Prostate gland (tissue), 2 donors: ENCODE measurements at places on chromosomes 5 and 9.

- no peak for DNase-seq
- no peaks in the 10 kb centered on the region for H3K36me3 ChIP-seq
- no peak overlapping the region for H3K27ac ChIP-seq
- H3K27me3 ChIP-seq: no peaks in the 10 kb centered on the region
- H3K4me3 ChIP-seq: no peak overlapping the region
These were observed 59.2 kb upstream of the OTP start for GRCh38 chr5:77697692-77698091.

- no peaks in the 10 kb centered on the region for H3K4me1 ChIP-seq
- no peak overlapping the region for H3K27ac ChIP-seq
- H3K4me3 ChIP-seq: no peak overlapping the region
- no peaks in the 10 kb centered on the region for H3K36me3 ChIP-seq
- no peaks in the 10 kb centered on the region for H3K27me3 ChIP-seq
- no peak for DNase-seq
These were observed 498.8 kb downstream of the RAB3C start for GRCh38 chr5:59081693-59082092.

DNA sequence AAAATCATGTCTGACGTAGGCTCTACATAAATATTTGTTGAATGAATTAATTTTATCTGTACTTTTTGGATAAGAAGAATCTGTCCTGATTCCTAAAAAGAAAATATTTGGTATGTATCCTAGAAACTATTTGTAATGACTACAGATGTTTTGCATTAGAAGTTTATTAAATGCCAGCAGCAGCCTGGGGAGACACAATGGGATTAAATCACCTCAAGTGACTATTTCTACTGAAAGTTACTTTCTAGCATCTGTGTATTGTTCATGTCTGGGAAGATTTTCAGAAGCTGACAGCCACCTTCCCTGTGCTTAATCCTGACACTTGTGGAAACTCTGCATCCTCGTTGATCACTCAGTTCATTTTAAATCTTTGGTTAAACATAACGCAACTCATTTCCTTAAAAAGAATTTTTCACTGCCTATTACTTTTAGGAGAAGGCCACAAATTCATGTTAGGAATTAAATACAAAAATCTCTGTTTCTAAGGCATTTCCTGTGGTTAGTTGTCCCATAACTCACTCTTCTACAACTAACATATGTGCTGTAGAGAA is 209.3 kb upstream of the PPP1R2B start:
- H3K4me1 ChIP-seq: no peaks in the 10 kb centered on the region
- no peak for DNase-seq
- H3K27me3 ChIP-seq: no peaks in the 10 kb centered on the region
- no peak overlapping the region for H3K4me3 ChIP-seq

- H3K27me3 ChIP-seq: no peaks in the 10 kb centered on the region
- no peak overlapping the region for H3K4me3 ChIP-seq
- no peak overlapping the region for H3K27ac ChIP-seq
- no peaks in the 10 kb centered on the region for H3K36me3 ChIP-seq
- H3K4me1 ChIP-seq: no peaks in the 10 kb centered on the region
These were observed 4.2 kb downstream of the SGCD start for GRCh38 chr5:156331181-156331580.

- DNase-seq: no peak
- H3K36me3 ChIP-seq: no peaks in the 10 kb centered on the region
- H3K4me3 ChIP-seq: no peak overlapping the region
- no peak overlapping the region for H3K27ac ChIP-seq
- H3K4me1 ChIP-seq: no peaks in the 10 kb centered on the region
These were observed 169.9 kb downstream of the PAM start for GRCh38 chr5:102924963-102925362.

DNA sequence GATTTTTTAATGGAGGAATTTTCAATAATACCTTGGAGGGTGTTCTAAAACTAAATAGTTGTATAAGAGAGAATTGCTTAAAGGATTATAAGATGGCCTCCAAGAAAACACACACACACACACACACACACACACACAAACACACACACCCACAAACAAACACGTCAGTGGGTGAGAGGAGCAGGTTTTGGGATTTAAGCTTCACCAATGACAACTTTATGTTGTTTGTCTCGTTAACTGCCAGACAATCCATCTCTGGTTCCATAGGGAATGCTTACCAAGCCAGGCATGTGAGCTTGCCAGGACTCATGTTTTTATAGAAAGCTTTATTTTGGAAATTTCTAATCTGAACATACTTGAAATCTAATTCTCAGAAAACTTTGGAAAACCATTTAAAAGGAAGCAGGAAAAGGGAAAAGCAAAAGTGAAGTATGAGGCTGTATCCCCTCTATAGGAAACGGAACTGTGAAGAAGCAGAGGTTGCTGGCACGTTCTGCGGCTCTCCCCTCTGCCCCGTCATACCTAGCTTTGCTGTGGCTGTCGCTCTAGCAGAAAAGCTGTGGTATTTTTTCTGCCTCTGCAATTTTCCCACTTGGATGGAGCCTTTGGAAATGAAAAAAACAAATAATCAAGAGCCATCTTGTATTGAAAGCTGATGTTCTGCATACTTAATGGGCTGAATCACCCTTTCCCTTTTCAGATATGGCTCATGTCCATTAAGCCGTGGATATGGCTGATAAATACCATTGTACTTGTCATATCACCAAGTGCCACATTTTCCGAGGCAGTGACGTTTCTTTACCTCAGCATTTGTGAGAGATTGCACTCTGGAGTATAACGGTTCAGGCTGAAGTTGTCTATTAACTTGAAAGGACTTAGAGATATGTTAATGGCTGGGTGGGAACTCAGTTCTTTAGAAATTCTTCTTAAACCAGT is 112.7 kb downstream of the NTRK2 start:
- H3K27ac ChIP-seq: no peak overlapping the region
- no peak for DNase-seq
- no peaks in the 10 kb centered on the region for H3K27me3 ChIP-seq
- H3K4me1 ChIP-seq: no peaks in the 10 kb centered on the region
- H3K36me3 ChIP-seq: no peaks in the 10 kb centered on the region

DNA sequence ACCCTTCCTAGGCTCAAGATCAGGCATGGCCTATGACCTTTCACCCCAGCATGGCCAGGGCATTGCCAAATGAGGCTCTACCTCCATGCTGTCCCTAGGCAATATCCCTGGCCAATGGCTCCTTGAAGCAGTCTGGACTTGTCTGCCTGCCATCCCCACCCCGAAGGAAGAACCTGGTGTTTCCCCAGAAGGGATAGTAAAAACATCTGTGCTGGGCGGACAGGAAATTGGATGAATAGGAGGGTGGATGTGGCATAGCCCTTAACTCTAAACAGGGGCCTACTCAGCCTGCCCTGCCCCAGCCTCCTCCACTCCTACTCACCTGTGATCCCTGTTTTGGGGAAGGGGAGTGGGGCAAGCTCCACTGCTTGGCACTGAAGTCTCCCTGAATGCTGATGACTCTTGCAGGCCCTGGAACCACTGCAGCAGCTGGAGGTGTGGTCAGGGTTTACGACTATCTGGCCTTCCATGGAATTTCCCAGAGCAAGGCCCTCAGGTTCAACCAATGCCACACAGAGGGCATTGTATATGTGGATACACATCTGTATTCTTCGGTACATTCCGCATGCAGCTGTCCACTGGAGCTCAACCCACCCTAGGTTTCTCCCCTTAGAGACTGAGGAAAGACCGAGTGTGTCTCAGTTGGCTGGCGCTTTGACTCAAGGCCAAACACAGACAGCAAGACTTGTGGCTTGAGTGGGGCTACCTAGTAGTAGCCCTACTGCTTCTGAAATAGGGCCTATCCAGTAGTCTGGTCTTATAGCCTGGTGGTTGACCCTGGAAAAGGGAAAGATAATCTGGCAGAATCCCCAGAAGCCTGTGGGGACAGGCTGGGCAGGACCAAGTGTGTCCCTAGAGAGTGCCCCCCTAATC is 6.4 kb upstream of the P4HA2 start:
- DNase-seq: no peak
- no peaks in the 10 kb centered on the region for H3K27me3 ChIP-seq
- H3K27ac ChIP-seq: no peak overlapping the region
- H3K4me3 ChIP-seq: no peak overlapping the region
- no peaks in the 10 kb centered on the region for H3K4me1 ChIP-seq

DNA sequence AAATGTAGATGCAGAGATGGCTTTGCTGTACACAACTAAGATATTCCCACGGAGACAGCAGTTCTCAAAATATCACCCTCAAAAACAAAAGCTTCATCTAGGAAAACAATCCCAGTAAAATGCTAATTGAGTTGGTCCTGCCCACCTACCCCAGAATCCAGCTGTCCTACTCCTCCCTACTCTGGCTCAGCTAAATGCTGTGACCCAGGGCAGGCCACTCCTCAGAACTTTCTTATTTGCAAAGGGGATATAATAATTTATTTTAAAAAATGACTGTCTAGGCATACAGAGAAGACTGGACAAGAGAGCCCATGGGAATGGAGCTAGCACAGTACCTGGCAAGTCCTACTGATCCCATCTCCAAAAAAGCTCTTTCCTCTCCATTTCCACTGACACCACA is 162.3 kb downstream of the CRB2 start:
- DNase-seq: no peak
- H3K27me3 ChIP-seq: no peaks in the 10 kb centered on the region
- H3K27ac ChIP-seq: no peak overlapping the region
- no peaks in the 10 kb centered on the region for H3K36me3 ChIP-seq

DNA sequence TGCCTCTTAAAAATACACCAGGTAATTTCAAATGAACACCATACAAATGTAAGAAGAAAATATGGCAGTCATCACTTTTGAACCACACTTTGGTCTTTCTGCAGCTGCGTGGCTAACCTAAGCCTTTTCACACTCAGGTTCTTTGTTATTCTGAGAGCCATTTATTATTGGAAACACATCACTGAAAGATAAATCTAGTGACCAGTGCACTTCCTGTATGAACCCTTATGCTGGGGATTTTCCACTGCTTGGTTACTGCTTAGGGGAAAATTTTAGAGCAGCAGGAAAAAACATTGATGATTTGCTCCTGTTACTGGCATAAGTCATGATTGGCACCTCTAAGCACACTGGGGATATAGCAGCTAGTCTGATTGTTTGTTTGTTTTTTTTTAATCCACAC is 58.6 kb upstream of the RANBP3L start:
- H3K27me3 ChIP-seq: no peaks in the 10 kb centered on the region
- H3K4me3 ChIP-seq: no peak overlapping the region
- H3K4me1 ChIP-seq: no peaks in the 10 kb centered on the region

DNA sequence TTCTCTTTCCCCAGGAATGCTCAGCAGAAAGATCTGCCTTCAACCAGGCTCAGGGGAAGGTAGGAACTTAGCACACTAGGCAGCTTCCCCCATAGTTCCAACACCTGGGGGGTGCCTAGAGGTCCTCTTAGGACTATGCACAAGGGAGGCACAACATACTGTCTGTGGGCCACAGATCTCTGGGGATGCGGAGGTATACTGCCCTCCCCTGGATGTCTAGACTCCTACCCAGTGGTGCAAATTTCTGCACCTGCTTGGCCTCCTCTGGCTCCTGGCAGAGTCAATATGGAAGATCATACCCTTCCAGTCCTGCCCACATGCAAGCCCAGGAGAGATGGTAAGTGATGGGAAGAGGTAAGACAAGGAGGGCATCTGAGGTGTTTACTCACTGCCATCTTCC is 247.5 kb upstream of the DAPK1 start:
- H3K4me1 ChIP-seq: no peaks in the 10 kb centered on the region
- no peak for DNase-seq
- H3K27ac ChIP-seq: no peak overlapping the region
- H3K36me3 ChIP-seq: no peaks in the 10 kb centered on the region
- no peak overlapping the region for H3K4me3 ChIP-seq

GRCh38 chr9:116945817-116946216 is 258.7 kb downstream of the TRIM32 start:
- H3K4me3 ChIP-seq: no peak overlapping the region
- H3K27ac ChIP-seq: no peak overlapping the region
- DNase-seq: no peak
- no peaks in the 10 kb centered on the region for H3K36me3 ChIP-seq
- no peaks in the 10 kb centered on the region for H3K27me3 ChIP-seq

GRCh38 chr5:169410996-169411783 is 110.3 kb upstream of the SLIT3 start:
- no peak for DNase-seq
- no peak overlapping the region for H3K4me3 ChIP-seq
- H3K4me1 ChIP-seq: no peaks in the 10 kb centered on the region
- no peaks in the 10 kb centered on the region for H3K27me3 ChIP-seq
- H3K36me3 ChIP-seq: no peaks in the 10 kb centered on the region
- no peak overlapping the region for H3K27ac ChIP-seq

DNA sequence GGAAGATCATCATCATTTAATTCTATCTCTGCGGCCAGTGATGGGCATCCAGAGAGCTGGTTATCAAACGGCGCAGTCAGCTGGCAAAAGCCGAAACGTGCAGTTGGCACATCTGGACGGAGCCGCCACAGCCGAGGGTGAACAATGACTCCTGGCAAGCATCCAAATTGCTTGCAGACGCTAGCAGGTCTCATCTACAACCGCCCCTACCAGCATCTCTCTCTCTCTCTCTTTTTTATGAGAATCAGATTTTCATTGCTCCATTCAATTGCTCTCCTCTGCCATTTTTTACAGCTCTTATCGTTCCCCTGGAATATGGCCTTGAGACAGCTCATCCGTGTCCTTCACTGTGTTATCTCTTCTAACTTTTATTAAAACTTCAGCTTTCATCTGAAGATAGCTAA is 165.2 kb downstream of the MAPKAP1 start:
- no peak overlapping the region for H3K27ac ChIP-seq
- H3K27me3 ChIP-seq: no peaks in the 10 kb centered on the region
- H3K36me3 ChIP-seq: no peaks in the 10 kb centered on the region
- DNase-seq: no peak
- H3K4me3 ChIP-seq: no peak overlapping the region
- peaks cover 12% of the 10 kb centered on the region for H3K4me1 ChIP-seq

DNA sequence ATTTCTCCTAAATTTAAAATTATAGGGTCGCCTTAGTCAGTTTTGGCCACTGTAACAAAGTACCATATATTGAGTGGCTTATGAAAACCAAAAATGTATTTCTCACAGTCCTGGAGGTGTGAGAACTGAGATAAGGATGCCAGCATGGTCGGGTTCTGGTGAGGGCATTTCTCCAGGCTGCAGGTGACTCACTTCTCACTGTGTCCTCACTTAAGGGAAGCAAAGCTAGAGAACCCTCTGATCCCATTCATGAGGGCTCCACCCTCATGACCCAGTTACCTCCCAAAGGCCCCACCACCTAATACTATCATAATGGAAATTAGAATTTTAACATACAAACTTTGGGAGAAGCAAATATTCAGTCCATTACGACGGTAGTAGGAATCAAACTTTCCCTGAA is 75.1 kb upstream of the FBN2 start:
- no peaks in the 10 kb centered on the region for H3K27me3 ChIP-seq
- H3K4me3 ChIP-seq: no peak overlapping the region
- no peak for DNase-seq
- no peaks in the 10 kb centered on the region for H3K36me3 ChIP-seq
- no peaks in the 10 kb centered on the region for H3K4me1 ChIP-seq
- H3K27ac ChIP-seq: no peak overlapping the region

GRCh38 chr9:126703002-126703865 is 89.5 kb downstream of the LMX1B start:
- no peak for DNase-seq
- no peaks in the 10 kb centered on the region for H3K27me3 ChIP-seq

DNA sequence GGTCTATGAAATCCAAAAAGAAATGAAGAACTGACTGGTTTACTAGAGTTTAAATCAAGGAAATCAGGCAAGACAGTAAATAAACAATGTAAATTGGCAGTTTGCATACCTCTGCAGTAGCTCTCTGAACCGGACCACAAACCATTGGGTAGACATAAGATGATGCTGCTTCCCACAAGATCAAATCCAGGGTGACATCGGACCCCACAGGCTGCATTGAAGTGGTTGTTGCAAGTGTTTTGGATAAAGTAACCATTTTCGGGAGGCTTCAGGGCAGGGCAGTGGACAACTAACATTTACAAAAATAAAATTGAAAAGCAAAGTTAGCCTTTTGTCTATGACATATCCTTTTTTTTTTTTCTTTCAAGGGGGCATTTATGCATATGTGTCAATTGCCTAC is 66.7 kb downstream of the SVEP1 start:
- H3K4me3 ChIP-seq: no peak overlapping the region
- H3K27me3 ChIP-seq: no peaks in the 10 kb centered on the region
- DNase-seq: no peak
